Hepatocyte (in vitro differentiated cells): ENCODE measurements at places on chromosomes 4 and X. TPM values are rescaled to one million over a fixed set of nuclear protein-coding genes. Genes with fewer than 3 reads are reported as not detected.
A peak's percentile ranks its signal among the peaks of the same experiment; 100 is the strongest.

DNA sequence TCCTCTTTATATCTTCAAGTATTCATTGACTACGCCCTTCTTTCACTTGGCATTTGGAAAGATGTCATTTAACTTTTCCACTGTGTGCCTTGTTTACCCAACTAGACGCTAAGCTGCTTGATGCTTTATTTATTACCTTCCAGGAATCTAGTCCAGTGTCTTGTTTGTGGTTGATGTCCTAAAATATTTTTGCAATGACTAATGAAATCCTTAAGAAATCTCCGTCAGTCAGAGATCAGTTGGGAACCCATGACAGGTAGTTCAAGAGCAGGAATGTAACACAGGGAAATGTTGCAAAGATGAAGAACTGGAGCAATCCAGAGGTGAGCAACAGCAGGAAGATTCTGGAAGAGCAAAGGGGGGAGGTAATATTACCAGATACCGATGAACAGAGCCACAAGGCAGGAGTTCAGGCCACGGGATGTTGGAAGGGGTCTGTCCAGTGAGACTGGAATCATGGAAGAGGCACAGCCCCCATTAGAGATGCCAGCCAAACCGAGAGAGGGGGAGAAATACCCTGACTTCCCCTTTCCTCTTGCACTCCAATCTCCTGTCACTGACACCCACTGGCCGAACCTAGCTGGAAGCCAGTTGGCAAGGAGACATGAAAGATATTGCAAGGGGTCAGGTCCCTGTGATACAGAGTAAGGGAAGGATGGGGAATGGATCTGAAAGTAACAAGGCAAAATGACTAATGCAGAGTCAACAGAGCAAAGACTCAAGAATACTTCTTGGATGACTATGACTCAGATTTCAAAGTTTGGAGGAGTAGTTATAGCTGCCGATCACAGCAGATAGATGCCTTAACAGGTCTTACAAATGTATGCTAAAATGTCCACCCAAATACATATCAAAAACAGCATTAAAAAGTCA is 62.7 kb upstream of the PHKA2 start:
- no peaks in the 10 kb centered on the region for H3K36me3 ChIP-seq
- DNase-seq, result peak; percentile 16
- no peak overlapping the region for H3K27ac ChIP-seq
- no peak overlapping the region for H3K4me3 ChIP-seq
- H3K4me1 ChIP-seq, result no peaks in the 10 kb centered on the region
- H3K27me3 ChIP-seq, result no peaks in the 10 kb centered on the region

DMD gene
- total RNA-seq, result 27.8 and 30.7 TPM in 2 replicates

GRCh38 chr4:185689407-185689806 is 122.6 kb downstream of the SORBS2 start:
- H3K4me1 ChIP-seq, result no peaks in the 10 kb centered on the region
- H3K27me3 ChIP-seq, result no peaks in the 10 kb centered on the region
- no peak overlapping the region for H3K4me3 ChIP-seq
- DNase-seq, result no peak

DNA sequence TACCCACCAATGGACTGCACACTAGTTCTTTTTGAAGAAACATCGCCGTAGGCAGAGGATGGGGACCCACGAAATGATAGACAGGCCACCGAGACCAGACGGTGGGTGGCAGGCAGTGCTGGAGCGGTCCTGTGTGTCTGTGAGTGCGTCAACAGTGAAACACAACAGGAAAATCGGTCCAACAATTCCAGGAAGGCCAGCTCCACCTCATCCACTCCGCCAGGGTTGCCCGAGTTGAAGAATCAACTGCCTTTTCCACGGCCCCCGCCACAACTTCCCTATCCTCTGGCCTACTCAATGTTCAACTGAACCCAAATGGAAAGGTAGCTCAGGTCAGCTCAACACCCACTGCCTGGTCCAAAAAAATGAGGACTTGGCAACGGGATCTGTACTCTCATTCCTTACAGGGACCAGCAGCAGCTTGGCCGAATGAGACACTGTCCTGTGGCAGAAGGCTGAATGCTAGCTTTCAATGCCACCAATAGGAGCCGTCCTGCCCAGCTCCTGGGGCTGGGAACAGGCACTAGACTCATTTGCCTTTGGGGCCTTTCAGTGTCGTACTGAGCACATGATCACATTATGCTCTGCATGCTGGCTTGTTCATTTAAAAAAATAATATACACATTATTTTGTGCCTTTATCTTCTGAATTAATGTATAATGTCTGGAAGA is 43.5 kb downstream of the MID1 start:
- H3K4me3 ChIP-seq, result no peak overlapping the region
- H3K27me3 ChIP-seq, result no peaks in the 10 kb centered on the region
- no peak overlapping the region for H3K27ac ChIP-seq
- no peaks in the 10 kb centered on the region for H3K36me3 ChIP-seq

S100P gene
- total RNA-seq, result 9.2 and 36.6 TPM in 2 replicates

TCEAL2 gene
- total RNA-seq, result 2.8 and 3.9 TPM in 2 replicates

DNA sequence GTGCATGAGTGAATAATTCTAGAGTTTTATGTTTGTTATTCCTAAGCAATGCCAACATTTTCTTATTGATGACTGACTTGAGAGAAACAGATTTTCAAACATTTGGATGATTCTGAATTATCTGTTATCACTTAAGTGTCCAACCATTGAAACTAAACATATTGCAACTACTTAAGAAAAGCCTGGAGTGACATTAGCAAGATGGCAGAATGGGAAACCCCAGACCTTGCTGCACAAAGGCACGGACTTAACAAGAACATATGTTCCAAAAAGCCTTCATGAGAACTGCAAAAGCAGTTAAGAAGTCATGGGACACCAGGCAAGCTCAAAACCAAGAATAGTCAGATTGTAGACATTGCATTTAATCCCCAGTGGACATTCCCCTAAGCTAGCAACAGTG is 215.1 kb downstream of the DCHS2 start:
- no peaks in the 10 kb centered on the region for H3K27me3 ChIP-seq
- H3K4me1 ChIP-seq, result no peaks in the 10 kb centered on the region
- H3K4me3 ChIP-seq, result no peak overlapping the region

SNX12 gene
- total RNA-seq, result 61.0 and 68.8 TPM in 2 replicates

DNA sequence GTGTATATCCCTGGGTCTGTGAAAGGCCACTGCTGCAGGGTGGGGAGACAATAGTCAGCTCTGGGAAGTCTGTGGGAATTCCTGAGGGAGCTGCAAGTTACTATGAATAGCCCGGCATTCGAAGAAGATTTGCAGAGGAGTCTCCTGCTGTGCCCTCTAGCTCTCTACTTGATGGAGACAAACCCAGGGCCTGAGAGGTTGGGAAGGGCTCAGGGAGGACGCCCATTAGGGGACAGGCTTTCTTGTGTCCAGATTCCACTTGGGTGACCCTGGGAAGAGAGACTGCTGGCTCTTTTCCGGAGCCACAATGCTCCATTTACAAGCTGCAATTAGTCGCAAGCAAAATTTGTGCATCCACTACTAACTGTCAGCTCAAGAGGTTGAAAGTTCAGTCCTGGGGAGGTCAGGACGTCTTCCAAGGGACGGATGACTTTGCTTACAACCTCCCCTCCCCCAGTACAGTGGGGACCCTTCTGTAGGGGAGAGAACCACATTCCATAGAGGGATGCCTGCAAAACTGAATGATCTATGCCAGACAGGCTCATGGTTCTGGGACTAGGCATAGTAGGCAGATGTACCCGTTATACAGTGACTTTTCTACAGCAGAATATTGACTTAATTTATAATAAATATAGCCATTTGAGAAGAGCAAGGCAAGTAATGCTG is 48.2 kb upstream of the PHOX2B start:
- no peaks in the 10 kb centered on the region for H3K36me3 ChIP-seq
- H3K4me3 ChIP-seq, result no peak overlapping the region
- no peaks in the 10 kb centered on the region for H3K4me1 ChIP-seq
- H3K27me3 ChIP-seq, result peaks cover 52% of the 10 kb centered on the region
- no peak overlapping the region for H3K27ac ChIP-seq

PAGE2 gene
- not detected in 2 replicates for total RNA-seq

CXCL13 gene
- 0.23 TPM in 1 of 2 replicates, not detected in the other for total RNA-seq

ERCC6L gene
- 1.5 and 2.5 TPM in 2 replicates for total RNA-seq

NUDT10 gene
- total RNA-seq, result 5.3 and 6.4 TPM in 2 replicates

DNA sequence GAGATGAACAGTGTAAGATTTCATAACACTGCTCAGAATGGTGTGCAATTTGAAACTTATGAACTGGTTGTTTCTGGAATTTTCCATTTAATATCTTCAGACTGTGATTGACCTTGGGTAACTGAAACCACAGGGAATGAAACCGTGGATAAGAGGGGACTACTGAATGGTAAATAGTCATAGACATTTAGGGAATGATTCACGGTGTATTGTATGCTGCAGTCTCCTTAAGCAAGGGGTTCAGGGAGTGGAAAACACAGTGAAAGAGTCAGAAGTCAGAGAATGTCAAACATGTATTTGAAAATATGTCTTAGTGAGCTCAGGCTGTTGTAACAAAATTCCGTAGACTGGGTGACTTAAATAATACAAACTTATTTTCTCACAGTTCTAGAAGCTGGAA is 398.2 kb upstream of the DIPK2B start:
- H3K27me3 ChIP-seq, result no peaks in the 10 kb centered on the region
- no peaks in the 10 kb centered on the region for H3K36me3 ChIP-seq
- H3K27ac ChIP-seq, result no peak overlapping the region
- no peak overlapping the region for H3K4me3 ChIP-seq
- DNase-seq, result no peak

FMR1 gene
- total RNA-seq, result 51.5 and 53.6 TPM in 2 replicates

SUPT20HL2 gene
- not detected in 2 replicates for total RNA-seq

DNA sequence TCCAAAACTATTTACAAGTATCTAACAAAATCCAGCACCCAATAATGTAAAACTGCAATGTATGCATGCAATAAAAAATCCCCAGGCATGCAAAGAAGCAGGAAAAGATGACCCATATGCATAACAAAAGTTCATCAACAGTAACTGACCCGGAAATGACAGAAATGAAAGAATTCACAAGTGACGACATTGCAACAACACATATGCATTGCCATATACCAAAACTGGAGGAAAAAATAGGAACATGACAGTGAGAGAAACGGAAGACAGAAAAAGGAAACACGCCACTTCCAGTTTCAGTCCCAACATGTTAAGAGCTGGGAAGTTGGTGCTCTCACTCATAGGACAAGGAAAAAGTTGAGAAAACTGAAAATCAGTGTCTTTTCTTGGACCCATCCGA is 154.6 kb downstream of the EVC2 start:
- H3K27ac ChIP-seq, result no peak overlapping the region
- H3K27me3 ChIP-seq, result no peaks in the 10 kb centered on the region
- no peaks in the 10 kb centered on the region for H3K4me1 ChIP-seq
- DNase-seq, result no peak
- H3K4me3 ChIP-seq, result no peak overlapping the region
